ENCODE measurements at places on chromosomes 16 and 17.
A peak's percentile ranks its signal among the peaks of the same experiment; 100 is the strongest.

- no peak for DNase-seq
These were observed 292.9 kb upstream of the MAF start for GRCh38 chr16:79893445-79893844.

- no peak for DNase-seq
These were observed 70.5 kb downstream of the COPRS start for GRCh38 chr17:31788571-31788946.

DNA sequence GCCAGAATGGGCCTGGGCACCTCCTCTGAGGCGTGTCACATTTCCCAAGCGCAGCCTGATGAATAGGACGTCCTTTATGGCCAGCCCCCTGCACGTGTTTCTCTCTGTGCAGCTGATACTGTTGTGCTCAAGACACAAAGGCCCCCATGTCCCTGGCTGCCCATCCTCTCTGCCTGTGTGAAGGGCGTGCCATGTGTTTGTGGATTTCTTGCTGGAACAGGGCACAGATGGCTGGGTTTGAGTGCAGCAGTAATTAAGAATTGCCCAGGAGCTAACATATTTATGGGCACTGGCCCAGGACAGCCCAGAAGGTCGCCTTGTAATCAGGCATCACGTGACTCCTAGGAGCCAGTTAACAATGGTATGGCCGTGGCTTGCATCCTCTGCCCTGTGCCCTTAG, 181.1 kb downstream of the CCDC182 start:
- DNase-seq, result no peak

DNA sequence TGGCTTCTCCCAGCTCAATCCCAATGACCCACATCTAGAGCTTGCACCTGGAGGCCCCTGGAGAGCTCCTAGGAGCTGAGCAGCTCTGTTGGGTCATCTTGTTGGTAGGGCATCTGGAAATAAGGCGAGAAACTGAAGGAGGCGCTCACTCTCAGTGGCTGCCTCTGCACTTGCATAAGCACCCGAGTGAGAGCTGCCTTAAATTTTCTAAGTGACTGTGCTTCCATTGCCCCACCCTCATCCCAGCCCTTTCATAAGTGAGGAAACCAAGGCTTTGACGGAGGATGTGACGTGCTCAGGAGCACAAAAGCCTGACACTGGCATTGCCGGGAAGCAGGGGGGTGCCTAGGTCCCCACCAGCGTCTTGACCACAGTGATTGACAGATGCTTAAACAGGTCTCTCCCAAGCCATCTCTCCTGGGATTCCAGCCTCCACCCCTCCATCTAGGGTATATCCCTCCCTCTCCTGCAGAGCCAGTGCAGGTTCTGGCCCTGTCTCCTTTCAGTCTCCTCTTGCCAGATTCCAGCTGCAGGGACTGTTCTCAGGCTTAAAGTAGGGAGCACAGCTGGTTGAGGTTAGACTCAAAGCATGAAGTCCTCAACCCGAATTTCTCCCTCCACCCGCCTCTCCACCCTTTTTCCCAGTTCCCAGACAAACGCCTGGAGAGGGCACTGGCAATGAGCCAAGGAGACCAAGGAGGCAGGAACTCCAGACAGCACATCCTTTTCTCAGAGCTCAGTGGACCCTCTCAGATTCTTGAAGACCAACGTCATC, 113.7 kb downstream of the IRX5 start:
- no peak for DNase-seq

GRCh38 chr16:81487301-81487720, 42.7 kb downstream of the CMIP start:
- no peak for DNase-seq

- DNase-seq, result no peak
These were observed 22.2 kb downstream of the TBX4 start for GRCh38 chr17:61474235-61474927.

- no peak for DNase-seq
These were observed 159.4 kb upstream of the ZNF267 start for GRCh38 chr16:31713945-31714902.

DNA sequence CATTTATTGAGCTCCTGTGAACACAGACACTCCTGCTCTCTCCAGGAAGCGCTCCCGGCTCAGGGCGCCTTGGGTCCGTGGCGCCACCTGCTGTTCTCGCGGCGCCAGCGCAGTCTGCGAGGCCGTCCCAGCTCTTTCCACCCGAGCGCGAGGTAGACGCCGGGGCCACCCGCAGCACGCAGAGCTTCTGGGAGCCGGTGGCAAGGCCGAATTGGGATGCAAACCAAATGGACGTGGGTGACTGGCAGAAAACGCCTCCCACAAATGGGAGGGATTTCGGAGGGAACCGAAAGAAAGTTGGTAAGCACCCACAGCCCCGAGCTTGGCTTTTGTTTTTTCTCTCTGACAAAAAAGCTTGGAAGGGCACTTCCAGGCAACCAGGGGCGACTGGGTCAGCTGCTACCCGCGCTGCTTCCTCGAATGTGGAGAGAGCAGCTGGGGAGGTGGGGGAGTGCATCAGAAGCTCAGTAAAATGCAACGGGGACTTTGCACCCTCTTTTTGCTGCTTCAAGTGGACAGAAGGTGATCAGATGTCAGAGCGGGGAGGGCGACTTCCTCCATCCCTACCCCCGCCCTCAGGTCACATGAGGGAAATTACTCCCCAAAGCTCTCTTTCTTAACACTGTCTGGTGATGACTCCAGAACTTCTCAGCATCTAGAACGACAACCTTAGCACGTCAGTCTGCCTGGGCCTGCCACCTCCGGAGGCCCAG, 13.5 kb upstream of the N4BP1 start:
- DNase-seq, result peak; percentile 86

DNA sequence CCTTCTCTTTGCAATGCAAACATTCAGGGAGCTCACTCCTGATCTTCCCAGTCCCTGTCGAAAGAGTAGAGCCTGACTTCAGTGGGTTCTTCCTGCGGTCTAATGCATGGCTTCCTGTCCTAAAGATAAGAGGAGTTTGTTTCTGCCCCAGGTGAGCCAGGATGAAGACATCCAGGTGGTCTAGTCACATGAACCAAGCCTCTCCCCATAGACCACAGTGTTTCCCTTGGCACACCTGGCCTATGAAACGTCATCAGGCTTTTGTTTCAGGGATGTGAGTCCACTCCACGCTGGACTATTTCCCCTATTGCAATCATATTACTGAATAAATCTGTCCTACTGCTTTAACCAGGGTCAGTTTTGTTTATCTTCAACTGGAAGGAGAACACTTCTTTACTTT, 21.1 kb downstream of the CES1 start:
- DNase-seq, result peak; percentile 7

DNA sequence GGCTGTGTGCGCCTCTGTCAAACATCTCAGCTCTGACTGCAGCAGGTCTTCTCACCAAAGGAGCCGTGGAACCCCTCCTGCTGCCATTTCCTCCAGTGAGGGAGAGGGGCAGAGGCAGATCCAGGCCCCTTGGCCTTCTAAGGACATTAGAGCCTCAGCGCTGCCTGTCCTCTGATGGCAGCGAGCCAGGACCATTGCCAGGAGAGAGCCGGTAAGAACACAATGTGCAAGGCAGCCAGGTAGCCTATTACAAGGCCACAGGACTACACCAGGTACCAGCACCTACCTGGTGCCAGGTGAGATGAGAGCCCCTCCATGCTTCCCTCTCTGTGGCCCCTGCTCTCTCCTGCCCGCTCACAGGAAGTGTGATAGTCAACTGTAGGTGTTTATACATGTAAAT, 11.0 kb downstream of the LRRC75A start:
- DNase-seq, result no peak

DNA sequence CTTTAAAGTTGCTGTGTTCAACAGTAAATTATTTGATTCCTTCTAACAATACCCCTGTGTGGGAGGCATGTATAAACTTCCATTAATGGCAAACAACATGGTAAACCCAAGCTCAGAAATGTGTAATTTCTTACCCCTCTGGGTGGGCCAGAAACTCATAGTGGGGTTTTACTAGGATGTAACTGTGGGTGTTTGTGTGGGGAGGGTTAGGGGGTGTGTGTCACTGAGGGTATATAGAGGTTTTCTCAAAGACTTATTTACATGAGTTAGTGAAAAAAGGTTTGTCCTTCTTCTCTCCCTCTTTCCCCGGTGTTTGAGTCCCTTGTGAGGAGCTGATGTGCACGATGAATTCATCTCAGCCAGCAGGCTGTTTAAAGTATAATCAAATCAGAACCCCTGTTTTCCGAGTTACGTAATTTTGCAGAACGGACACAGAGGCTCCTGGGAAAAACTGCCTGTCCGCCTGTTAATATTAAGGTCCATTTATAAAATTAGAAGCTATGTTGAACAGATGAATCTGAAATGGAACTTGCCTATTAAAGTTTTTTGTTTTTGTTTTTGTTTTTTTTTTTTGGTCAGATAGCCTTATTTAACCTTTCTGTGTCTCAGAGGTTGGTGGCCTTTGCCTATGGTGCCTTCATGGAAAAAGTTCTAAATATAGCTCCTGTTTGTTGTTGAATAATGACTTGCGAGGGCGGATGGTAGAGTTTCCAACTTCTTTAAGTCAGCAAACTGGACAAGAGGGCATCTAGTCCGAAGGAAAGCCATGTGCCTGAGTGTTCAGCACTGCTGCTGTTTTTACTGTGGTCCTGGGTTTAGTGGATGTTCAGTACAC, 73.3 kb downstream of the MSI2 start:
- DNase-seq, result no peak

- peak; percentile 75 for DNase-seq
These were observed at the start of gene ITGAX for GRCh38 chr16:31354394-31355291. ITGAX (plus strand) TSS chr16:31355176; CDS start chr16:31355255, 79 bp downstream.

DNA sequence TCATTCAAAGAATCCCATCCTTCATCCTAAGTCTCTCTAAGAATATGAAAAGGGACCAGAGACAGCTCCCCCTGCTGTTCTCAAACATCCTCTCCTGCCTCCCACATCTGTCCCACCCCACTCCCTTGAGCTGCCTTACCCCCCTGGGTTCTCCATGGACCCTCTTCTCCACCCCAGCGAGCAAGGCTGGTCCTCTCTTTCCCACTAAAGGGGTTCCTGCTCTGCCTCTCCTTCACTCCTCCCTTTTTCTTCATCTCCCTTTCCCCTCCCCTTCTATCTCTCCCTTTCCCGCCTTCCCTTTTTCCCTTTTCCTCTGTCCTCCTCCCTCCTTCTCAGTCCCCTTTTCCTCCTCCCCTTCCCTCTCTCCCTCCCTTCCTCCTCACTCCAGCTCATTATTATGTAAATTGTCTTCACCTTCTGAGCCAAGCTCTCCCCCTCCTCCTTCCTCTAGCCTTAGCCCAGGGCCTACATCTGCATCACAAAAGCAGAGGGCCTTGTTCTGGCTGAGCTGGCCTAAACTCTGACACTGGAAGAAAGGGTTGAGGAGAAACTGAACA, 90.0 kb downstream of the GNAO1 start:
- DNase-seq, result no peak

DNA sequence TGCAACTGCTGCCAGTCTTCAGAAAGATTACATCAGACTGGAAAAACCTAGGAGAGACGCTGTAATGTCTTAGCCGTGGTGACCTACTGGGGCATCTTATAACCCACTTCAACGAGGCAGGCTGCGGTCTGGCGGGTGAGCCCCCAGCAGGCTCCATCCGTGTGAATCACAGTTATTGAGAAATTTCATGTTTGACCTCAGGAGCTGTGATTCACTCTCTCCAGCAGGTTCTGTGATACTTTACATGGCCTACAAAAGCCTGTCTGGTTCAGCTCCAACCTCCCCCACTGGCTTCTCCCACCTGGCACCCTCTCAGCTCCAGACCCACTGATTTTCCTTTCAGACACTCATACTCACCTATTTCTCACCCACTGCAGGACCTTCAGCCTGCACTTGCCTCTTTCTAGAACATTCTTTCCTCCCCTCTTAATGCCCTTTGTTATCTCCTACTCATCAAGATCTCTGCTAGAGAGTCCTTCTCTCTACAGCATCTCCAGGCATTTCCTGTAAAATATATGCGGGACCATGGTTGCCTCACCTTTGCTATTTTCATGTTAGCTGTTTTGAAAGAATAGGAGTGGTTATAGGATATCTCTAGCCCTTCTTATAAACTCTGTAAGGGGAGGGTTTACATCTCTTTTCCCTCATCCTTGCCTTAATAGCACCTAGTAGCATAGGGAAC, 227.9 kb downstream of the MAF start:
- peak; percentile 26 for DNase-seq

- DNase-seq, result no peak
These were observed 2.8 kb downstream of the HAS3 start for GRCh38 chr16:69108064-69108904.

DNA sequence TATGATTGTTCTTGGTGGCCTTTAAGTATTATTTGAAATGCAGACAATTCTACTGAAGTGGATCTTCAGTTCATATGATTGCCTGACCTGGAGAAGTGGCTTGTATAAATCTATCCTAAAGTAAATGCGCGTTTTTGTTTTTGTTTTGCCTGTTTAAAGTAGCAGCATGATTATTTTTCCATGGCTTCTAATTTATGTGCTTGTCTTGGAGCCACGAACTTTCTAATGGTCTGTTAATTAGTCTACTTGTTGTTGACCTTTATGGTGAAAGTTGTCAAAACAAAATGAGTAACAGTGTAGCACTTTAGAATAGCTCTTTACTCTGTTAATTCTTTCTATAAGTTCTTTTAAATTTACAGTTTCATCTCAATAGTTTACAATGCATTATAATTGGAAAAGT, 1.7 kb downstream of the PRKAR1A start:
- no peak for DNase-seq

- DNase-seq, result no peak
These were observed 50.6 kb downstream of the TEKT5 start for GRCh38 chr16:10644092-10644491.

- DNase-seq, result no peak
These were observed 46.1 kb downstream of the ANKRD11 start for GRCh38 chr16:89444151-89444723.

- no peak for DNase-seq
These were observed 49.2 kb downstream of the MYH11 start for GRCh38 chr16:15807603-15808009.

DNA sequence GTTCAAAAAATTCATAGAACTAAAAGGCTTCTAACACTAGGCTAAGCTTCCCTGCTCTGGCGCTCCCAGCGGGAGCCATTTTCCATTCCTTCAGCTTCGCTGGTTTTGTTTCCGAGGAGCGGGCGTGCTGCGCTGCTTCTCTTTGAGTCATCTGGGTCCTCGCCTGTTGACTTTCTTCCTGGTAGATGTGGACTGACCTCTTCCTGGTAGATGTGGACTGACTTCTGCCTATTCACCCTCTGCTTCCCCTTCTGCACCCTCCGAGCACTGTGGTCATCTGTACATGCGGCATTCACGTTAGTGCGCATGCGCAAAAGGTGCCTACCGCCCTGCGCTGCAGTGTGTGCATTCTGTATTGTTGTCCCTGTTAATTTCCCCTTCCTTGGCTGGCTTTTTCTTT, 40.8 kb upstream of the SEC14L1 start:
- DNase-seq, result no peak

- no peak for DNase-seq
These were observed 3.9 kb downstream of the SPATA20 start for GRCh38 chr17:50550661-50551432.

All from stimulated activated CD4-positive, alpha-beta T cell treated with anti-CD3 and anti-CD28 coated beads, Interleukin-2, amount 100 ng/mL, for 24 hours (primary cell).